ENCODE measurements at places on chromosomes 12 and 14. TPM values are rescaled to one million over a fixed set of nuclear protein-coding genes. Genes with fewer than 3 reads are reported as not detected.

The TEAD4 gene
- 16.2 TPM for total RNA-seq

The LPAR5 gene
- total RNA-seq = not detected

The GALNT8 gene
- under 0.01 TPM for total RNA-seq

The FAIM2 gene
- 3.5 TPM for total RNA-seq

The MRPL51 gene
- total RNA-seq = 110 TPM

The GPR65 gene
- total RNA-seq = not detected

The TMEM119 gene
- total RNA-seq = 42.8 TPM

The LBHD2 gene
- total RNA-seq = not detected

The FAM161B gene
- 1.6 TPM for total RNA-seq

The DNAH10 gene
- total RNA-seq = 0.32 TPM

The PNN gene
- total RNA-seq = 21.6 TPM

The AQP6 gene
- total RNA-seq = not detected

The KCNC2 gene
- total RNA-seq = not detected

The NAA30 gene
- 9.6 TPM for total RNA-seq

The KLRD1 gene
- total RNA-seq = under 0.01 TPM

The SIX6 gene
- not detected for total RNA-seq

The NPFF gene
- total RNA-seq = 1.7 TPM

The SMOC1 gene
- 2.2 TPM for total RNA-seq

All from epithelial cell of alveolus of lung (primary cell).